ENCODE measurements at places on chromosomes 6 and 20.

- peak; percentile 65 for DNase-seq
Measured at GRCh38 chr6:134826889-134827737, 122.8 kb downstream of the ALDH8A1 start.

- DNase-seq, result no peak
Measured at GRCh38 chr6:12150812-12151432, 138.8 kb downstream of the HIVEP1 start.

- no peak for DNase-seq
Measured at GRCh38 chr6:130423044-130423443, 57.2 kb downstream of the TMEM200A start.

DNA sequence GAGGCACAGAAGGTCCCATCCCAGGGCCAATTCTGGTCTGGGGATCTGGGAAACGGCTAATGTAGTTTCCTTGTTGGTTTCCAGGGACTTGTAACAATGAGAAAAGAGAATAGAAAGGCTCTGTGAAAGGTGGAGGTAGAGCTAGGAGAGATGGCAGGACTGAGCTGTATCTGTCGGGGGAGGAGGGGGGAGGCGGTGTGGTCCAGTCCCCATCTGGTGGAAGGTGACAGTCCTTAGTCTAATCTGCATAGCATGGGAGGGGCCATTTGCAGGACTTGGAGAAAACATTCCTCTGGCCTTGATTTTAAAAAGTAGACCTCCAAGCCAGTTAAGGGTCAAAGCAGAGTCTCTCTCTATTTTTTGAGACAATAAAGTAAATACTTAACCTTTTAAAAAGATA lies 137.1 kb downstream of the DNAH8 start:
- DNase-seq, result no peak

DNA sequence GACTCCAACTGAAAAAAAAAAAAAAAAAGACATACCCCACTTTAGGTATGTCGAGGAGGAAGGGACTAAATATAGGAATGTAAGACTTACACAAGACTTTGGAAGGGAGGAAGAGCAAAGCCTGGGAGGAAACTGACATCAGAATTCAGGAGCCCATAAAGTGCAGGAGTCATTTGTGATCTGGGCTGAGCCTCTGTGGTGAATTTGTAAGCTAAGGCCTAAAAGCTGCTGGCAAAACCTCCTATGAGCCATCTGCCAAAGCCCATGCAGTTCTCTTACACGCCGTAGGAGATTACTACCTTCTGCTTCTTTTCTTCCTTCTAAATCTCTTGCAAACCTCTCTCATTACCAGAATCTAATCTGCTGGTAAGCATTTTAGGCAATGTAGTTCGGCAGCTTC lies 52.0 kb upstream of the THEMIS start:
- DNase-seq, result no peak

DNA sequence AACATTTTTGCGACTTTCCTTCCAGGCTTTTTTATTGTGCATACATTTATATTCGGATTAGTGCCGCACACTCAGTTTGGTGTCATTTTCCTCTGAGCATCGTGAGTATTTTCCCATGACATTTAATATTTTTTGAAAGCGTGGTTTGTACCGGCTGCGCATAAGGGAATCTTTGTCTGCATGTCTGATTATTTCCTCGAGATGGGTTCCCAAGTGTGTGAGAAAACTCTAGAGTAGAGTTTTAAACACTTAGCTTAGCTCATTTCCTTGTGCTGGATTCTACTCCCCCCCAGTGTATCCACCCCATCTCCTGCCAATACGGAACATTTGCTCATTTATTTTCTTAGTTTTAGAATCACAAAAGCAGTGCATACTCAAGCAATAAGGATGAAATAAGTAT lies 94.3 kb downstream of the CDC5L start:
- no peak for DNase-seq

DNA sequence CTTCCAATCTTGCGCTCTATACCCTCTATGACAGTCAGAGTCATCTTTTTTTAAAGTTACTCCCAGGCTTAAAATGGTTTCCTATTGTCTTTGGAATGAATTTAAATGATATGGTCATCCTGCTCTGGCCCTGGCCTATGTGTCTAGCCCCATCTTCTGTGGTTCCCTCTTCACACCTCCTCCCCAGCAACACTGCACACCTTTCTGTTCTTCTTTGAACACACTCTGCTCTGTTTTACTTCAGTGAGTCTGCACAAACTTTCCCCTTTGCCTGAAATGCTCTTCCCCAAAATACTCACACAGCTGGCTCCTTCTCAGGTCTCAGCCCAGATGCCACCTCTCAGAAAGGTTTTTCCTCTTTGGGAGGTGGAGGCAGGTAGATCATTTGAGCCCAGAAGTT lies 132.7 kb downstream of the FYN start:
- DNase-seq, result no peak

DNA sequence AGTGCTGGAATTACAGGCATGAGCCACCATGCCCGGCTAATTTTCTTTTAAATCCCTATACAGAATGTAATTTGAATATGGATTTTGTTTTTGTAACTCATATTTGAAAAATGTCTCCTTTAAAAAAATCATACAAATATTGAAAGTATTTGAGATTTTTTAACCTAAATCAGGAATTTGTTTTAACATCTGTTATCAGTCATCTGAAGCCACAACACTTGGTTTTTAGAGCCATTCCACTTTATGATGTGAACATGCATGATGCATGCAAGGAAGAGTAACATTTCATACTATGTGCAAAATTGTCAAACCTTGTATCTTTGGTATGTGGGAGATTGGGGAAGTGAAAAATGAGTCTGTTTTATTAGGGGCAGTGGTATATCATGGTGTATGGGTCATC lies 124.5 kb upstream of the AHI1 start:
- DNase-seq, result no peak

- DNase-seq, result no peak
Measured at GRCh38 chr6:85382541-85382940, 67.3 kb upstream of the NT5E start.

DNA sequence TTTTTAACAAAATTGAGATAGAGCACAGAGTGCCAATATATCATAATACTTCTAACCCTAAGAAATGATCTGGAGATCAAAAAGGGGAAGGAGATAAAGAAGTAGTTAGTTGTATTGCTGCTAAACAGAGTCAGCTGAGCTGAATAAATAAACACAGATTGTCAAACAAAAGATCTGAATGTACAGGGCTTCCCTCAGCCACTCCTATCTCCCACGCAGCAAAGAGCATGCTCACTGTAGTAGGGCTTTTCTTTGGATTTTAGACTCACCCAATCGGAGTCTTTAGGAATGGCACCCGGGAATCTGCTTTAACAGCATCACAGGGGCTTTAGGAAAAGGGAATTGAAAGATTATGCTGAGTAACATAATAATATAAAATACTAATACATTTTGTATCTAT lies 222.2 kb upstream of the STXBP5 start:
- no peak for DNase-seq

GRCh38 chr20:42756991-42757390 lies 432.7 kb downstream of the PTPRT start:
- no peak for DNase-seq

GRCh38 chr6:108331982-108332381 lies 37.1 kb downstream of the AFG1L start:
- no peak for DNase-seq

- no peak for DNase-seq
Measured at GRCh38 chr6:79971193-79971592, 23.8 kb upstream of the ELOVL4 start.

DNA sequence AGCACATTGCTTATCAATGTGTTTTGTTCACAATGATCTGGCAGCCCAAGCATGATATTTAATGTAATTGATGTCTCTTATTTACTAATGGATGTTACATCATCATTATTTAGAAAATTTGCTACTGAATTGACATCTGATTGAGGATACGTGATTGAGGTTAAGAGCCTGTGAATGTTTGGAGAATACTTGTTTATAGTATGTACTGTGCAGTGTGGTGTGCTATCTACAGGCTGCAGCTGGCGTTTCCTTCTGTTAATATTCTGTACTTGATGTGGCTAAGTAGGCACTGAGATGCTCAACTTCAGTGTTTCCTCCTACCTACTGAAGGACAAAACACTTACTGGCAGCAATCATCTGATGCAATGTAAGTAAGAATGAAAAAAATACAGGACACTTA lies 709.6 kb upstream of the FLRT3 start:
- DNase-seq, result no peak

- no peak for DNase-seq
Measured at GRCh38 chr6:152571089-152571488, 66.1 kb downstream of the SYNE1 start.

DNA sequence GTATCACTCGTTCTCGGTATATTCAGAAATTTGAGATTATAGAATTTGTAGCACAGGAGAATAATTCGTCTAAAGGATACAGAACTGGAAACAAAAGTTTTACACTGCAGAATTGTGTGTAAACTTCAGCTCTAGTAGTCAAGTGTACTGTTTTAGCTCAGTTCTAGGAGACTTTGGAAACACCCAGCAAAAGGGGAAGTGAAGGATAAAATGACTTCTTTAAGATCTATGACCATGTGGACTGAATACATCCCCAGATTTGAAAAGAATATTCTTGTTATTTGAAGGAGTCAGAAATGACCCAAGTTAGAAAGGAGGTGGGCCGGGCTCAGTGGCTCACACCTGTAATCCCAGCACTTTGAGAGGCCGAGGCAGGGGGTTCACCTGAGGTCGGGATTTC lies 174.0 kb upstream of the FOXQ1 start:
- no peak for DNase-seq

GRCh38 chr6:3778701-3779573 lies 27.4 kb upstream of the PXDC1 start:
- no peak for DNase-seq

DNA sequence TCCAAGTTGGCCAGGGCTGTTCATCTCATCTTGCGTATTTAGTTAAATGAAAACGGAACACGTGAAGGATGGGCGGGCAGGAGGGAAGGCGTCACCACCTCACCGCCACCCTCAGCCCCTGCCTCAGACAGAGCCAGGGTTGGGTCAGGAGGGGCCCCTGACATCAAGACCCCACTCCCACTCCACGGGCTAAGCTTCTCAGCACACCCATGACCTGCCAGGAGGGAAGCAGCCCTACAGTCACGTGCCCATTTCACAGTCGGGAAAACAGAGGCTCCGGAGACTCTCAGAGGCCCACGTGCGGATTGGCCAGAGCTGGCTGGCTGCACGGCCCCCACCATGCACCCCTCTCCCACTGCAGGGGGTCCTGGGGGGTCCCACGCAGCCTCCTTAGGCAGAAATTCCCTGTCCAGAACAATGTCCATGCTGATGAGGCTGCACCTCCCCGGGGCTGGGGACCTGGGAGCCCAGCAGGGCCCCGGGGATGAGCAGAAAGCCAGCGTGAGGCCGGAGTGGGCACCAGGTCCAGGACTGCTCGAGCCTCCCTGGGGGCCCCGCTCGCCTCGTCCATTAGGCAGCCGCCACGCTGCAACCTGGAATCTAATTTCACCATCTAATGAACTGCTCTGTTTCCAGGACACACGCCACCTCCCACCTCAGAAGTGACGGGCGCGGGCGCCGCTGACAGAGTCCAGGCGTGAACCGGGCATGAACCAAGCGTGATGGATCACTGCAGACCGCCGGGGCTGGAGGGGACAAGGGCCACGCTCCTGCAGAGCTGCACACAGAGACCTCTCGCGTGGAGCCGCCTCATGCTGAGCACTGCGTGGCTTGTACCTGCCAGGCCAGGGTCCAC lies 15.8 kb downstream of the KCNQ2 start:
- no peak for DNase-seq

GRCh38 chr6:95286874-95287273 lies 290.5 kb upstream of the MANEA start:
- DNase-seq, result no peak

DNA sequence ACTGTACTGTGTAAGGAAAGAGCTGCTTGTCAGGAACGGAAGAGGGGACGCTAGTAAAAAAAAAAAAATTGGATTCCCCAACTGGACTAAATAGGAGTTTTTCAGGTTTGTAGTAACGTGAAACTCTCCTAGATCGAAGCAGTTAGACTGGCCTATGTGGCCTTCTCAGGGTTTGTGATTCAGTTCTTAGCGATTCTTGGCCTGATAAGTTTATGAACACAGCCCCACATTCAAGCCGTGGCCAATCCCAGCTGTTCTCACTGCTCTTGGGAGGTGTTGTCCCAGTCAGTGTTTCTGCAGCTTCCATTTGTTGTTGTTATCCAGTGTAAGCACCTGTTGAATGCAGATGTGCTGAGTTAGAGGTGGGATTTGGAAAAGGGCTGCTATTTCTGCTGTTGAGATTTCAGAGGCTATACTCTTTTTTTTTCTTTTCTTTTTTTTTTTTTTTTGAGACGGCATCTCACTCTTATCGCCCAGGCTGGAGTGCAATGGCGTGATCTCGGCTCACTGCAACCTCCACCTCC lies 29.7 kb downstream of the TAF8 start:
- no peak for DNase-seq

- no peak for DNase-seq
Measured at GRCh38 chr20:13337090-13337784, 116.2 kb downstream of the ISM1 start.

DNA sequence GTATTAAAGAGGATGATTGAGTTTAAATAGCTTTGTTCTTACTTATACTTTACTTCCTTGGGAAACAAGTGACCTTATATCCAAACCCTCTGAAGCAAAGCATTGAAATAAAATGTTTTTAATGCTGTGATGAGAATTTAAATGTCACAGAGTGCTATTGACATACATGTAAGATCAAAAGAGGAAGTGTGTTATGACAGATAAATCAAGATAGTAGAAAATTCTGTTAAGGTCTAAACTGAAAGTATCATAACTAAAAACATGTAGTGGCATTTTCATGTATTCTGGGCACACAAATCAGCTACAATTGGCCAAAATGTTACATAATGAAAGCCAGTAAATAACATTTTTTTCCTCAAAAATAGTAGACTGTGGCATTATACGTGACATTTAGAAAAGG lies 318.0 kb downstream of the GRIK2 start:
- DNase-seq, result no peak

DNA sequence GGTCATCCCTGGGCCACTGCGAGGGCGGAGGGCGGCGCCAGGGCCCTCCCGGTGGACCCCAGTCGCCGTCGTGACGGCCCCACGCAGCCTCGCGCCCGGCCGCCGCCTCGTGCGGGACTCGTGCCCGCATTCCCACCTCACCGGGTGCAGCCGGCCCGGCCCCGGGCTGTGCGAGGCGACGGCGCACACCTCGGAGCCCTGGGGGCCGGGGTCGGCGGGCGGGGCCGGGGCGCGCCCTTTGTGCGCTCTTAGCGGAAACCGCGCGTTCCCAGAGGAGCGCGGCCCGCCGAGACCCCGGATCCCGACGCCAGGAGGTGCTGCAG lies 5.5 kb upstream of the DLL1 start:
- DNase-seq, result no peak

- DNase-seq, result no peak
Measured at GRCh38 chr20:1324598-1325172, 4.3 kb downstream of the SDCBP2 start.
